ENCODE measurements at places on chromosomes 3 and 15.

DNA sequence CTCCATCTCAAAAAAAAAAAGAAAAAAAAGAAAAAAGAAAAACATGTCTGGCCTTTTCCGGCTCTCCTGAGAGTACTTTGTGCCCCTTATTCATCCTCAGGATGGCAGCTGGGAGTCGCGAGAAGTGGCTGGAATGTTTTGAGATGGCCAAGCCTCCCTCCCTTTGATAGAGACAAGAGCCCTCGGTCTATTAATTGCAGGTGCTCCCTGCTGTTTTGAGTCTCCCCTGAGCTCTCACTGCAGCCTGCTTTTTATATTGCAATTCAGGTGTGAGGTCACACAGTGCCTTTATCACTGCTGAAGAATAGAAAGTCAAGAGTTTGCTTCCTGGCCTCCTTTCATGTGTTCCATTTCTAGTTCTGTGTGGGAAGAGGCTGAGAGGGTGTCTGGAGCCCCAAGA is 10.9 kb downstream of the CA12 start:
- DNase-seq: no peak

GRCh38 chr3:194431554-194431953 is 32.5 kb upstream of the GP5 start:
- no peak for DNase-seq

DNA sequence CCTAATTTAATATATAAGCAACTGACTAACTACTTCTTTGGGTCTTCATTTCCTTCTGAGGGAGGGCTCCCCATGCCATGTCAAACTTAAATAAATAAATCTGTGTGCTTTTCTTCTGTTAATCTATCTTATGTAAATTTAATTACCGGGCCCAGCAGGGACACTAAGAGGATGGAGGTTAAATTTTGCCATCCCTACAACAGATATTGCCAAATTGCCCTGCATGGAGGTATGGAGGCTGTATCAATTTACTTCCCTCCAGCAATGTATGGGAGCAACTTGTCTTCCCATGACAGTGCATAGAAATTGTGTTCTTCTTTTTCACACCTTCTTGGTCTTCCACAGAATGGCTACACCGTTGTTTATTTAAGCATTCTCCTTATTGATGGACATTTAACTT is 129.0 kb downstream of the NFKBIZ start:
- DNase-seq: no peak

DNA sequence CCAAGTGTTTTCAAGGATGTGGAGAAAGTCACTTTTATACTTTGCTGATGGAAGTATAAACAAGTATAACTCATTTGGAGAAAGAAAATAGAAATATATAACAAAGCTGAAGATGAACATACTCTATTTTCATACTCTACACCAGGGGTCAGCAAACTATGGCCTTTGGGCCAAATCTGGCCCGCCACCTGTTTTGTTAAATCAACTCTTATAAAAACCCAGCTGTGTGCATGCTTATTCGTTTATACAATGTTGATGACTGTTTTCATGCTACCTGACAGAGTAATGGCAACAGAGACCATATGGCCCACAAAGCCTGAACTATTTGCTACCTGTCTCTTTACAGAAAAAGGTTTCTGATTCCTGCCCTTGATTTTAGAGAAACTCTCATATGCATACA is 124.0 kb downstream of the NR1D2 start:
- no peak for DNase-seq

DNA sequence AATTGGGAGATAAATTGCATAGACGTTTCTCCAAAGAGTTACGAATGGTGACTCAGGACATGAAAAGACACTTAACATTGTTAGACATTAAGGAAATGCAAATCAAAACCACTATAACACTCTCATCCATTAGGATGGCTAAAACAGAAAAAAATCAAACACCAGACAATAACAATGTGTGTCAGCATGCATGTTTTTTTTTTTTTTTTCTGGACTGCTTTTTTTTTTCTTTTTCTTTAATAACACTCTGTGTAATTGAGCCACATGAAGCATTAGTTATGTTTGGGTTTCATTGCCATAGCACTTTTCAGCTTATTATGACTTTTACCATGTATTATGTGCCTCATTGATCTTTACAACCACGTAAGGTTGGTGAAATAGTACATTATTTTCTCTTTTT is 95.0 kb downstream of the NFKBIZ start:
- no peak for DNase-seq

DNA sequence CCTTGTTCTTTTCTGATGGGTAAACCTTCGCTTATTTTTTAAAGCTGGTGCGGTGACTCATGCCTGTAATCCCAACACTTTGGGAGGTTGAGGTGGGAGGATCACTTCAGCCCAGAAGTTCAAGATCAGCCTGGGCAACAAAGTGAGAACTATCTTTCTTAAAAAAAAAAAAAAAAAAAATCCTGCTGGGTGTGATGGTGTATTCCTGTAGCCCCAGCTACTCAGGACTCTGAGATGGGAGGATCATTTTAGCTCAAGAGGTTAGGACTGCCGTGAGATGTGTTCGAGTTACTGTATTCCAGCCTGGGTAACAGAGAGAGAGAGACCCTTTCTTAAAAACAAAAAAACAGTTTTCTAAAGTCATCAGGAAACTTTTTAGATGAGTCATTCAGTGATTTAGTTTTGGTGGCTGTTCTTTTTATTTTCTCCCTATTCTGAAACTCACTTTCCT is 37.7 kb downstream of the SLMAP start:
- DNase-seq: no peak

DNA sequence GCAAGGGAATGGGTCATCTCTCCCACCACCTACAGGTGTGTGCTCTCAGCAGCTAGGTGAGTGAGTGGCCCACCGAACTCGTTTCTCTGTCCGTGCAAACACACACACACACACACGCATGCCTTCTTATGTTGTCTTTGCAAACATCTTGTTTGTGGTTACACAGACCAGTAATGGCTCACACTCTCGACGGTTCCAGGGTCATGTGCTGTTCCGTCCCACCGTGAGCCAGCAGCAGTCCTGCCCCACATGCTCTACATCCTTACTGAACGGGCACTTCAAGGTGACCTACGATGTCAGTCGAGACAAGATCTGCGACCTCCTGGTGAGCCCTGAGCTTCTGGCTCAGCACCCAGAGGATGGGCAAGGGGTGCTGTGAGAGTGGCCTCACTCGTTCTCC is 4.3 kb downstream of the ITIH1 start:
- no peak for DNase-seq

- DNase-seq: no peak
These were observed 601.0 kb upstream of the SGO1 start for GRCh38 chr3:20787005-20787404.

GRCh38 chr3:2517500-2518172 is 419.0 kb downstream of the CNTN4 start:
- no peak for DNase-seq

DNA sequence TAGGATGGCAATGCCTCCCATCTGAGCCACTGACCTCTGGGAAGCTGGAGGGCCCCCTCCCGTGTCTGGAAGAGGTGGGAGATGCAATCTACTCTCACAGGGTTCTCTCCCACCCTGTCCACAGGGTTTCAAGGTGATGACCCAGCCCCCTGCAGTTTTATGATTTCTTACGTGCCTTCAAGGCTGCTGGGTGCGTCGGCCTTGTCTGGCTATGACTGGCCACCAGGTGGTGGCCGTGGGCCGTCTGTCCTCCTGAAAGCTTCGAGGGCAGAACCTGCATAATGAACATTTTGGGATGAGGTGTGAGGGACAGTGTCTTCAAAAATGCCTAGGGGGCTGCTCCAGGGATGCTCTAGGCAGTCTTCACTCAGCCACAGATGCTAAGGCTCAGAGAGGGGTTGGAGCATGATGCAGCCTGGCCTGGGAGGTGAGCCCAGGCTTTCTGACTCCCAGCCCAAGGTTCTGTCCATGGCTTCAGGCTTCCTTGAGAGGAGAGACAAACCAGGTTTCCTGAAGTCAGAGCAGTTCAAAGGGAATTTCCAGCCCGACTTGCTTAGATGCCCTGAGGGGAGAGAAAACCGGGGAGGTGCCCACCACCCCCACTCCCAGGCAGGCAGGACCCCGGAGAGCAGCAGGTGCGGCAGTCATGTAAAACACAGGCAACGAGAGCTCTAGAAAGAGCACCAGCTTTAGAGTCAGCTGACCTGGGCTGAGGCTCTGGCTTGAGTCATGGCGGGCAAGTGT is 18.7 kb downstream of the ISG20 start:
- no peak for DNase-seq

DNA sequence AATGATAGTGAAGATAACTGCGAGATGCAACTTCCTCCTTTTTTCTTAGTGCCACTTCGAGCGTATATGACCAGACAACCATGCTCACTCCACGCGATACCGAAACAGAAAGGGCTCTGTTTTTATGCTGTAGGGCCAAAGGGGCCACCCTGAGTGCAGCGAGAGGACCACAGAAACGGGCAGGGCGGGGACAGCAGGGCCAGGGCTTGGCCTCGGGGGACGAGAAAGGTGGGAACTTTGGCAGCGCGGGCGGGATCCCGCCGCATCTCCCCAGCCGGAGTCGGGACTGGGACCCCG is 483 bp downstream of the VPS13C start:
- DNase-seq: no peak

DNA sequence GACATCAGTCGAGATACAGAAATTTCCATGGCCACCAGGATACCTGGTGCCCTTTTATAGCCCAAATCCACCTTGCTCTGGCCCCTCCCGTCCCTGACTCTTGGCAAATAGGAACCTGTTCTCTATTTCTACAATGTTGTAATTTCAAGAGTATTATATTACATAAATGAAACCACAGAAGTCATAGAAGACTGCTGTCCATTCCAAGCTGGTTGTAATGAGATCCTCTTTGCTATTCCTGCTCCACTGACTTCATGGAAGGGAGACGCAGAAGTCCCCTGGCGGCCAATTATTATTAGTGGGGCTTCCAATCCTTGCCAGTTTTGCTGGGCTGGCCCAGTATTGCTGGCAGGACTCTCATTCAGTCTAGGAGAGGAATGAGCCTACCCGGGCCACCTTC is 26.6 kb downstream of the DCP1A start:
- no peak for DNase-seq

DNA sequence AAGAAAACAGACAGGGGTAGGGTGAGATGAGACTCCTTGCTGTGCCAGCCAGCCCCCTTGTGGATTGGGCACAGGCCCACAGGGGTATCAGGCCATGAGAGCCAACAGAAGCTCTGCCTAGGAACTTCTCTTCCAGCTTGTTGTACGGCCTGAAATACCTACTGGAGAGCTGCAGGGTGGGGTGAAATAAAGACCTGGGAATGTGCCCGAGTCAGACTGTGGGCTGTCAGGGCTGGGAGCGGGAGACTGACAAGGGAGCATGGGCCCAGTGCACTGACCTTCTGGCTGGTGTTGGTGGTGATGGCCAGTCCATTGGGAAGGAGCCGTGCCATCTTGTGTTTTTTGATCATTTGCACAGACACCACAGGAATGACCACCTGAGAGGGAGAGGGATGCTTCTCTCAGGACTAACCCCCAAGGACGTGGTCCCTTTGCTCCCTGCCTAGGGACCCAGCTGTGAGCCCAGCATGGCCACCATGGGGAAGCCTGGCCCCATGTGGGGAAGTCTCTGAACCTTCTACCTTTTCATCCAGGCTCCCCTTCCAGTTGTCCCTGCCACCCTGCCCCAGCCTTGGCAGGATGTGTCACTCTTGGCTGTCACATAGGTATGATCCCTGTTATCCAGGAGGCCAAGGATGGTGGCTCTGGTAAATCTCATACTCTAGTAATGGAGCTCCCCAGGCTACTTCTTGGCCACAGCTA is 30.7 kb downstream of the GRAMD2A start:
- no peak for DNase-seq

- no peak for DNase-seq
These were observed 15.5 kb downstream of the TATDN2 start for GRCh38 chr3:10263646-10264363.

Measured in cortex of kidney (tissue), 1 donor.